Astrocyte of the spinal cord (primary cell): ENCODE measurements at places on chromosomes 6 and 20.

DNA sequence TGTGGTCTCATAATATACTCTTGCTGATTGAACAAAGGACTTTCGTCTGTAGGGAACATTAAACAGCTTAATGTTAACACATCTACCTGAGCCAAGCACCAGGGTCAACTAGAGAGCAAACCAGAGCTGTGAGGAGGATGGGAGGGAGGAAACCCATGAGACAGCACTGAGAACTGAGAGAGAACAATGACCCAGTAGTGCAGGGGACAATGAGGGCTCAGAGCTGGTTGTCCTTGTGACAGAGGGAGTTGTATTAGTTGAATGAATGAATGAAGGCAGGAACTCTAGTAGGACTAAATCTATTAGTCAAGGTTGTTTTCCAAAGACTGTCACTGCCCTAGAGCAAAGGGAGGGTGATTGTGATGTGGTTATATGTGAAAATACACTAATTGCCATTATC lies 28.2 kb upstream of the GSTA4 start:
- no peak for DNase-seq

- peak; percentile 46 for DNase-seq
Measured at GRCh38 chr6:165986914-165987482, 180.7 kb downstream of the TBXT start.

DNA sequence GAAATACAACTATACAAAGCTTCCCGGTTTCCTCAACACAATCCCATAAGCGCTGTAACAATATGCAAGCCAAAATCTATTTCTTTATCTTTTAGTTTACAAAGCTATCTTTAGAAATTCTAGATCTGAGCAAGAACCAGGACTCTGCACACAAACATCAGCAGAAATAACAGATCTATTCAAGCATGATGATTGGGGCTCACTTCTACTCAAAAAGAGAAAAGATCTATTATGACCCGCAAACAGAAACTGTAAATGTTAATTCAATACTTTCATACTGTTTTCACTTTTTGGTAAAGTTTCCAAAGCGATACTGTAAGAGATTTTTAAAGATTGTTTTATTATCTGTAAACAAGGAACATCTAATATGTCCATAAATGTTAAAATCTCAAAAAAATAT lies 86.6 kb downstream of the SESN1 start:
- DNase-seq, result no peak

- no peak for DNase-seq
Measured at GRCh38 chr20:46367234-46367633, 39.2 kb downstream of the ELMO2 start.

- no peak for DNase-seq
Measured at GRCh38 chr6:137938770-137939379, 71.8 kb downstream of the TNFAIP3 start.

DNA sequence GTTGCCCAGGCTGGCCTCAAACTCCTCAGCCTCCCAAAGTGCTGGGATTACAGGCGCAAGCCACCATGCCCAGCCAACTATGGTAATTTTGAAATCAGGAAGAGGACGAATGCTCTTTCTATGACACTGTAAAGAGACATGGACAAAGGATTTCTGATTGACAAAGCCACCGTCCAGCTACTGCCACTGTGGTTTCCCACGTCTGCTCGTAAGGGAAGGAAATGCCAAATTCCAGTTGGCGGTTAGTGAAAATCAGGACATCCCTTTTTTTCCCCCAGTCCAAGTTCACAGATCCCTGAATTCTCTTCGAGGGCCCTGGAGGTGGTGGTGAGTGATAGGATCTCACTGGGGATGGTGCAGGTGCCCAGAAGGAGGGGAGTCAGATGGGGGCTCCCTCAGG lies 31.2 kb downstream of the SNAI1 start:
- DNase-seq, result no peak

DNA sequence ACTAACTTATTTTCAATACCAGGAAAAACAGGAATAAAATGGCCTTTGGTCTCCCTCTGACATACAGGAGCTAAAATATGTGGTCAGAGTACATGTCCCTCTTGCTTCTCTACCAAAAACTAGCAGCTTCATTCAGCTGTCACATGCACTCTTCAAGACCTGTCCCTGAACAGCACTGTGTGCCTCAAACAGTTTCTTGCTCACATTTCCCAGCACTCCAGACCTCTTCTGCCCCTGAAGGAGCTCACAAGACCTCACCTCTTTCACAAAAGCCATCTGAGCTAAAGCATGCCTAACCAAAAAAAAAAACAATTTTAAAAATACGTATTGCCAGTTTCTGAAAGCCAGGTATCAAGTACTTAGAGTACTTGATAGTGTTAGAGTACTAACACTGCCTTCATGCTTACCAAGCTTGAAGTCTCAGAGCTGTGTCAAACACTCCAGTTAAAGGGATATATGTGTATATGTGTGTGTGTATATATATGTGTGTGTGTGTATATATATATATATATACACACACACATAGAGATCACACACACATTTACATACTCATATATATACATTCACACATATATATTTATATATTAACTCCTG lies 148.3 kb upstream of the POU3F2 start:
- DNase-seq, result no peak

GRCh38 chr20:49483018-49483695 lies 689 bp upstream of the KCNB1 start:
- DNase-seq, result no peak
